ENCODE measurements at places on chromosomes 11 and 22. TPM values are rescaled to one million over a fixed set of nuclear protein-coding genes. Genes with fewer than 3 reads are reported as not detected.

GRCh38 chr22:44660051-44660830 lies 41.8 kb upstream of the PRR5 start:
- no peak overlapping the region for H3K27ac ChIP-seq
- peaks cover 4% of the 10 kb centered on the region for H3K27me3 ChIP-seq
- DNase-seq = no peak
- H3K4me3 ChIP-seq = no peak overlapping the region

GRCh38 chr11:125404811-125405790 lies 91.0 kb downstream of the FEZ1 start:
- H3K27ac ChIP-seq = peak overlapping the region; percentile 56
- H3K36me3 ChIP-seq = no peaks in the 10 kb centered on the region
- H3K27me3 ChIP-seq = peaks cover 26% of the 10 kb centered on the region

DNA sequence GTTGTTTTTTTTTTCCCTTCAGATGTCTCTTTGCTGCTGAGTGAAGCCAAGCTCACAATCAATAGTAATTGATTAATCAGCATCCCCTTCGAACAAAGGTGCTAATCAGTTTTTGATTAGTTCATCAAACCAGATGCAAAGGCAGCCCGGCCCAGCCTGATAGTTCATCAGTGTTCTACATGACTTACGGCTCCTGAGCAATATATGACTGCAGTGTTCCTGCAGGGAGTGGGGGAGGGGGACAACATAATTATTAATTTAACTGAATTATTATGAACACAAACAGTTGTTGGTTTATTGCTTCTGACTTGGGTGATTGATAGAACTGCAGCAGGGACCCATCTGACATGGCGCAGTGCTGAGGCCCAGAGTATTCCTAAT lies 315.3 kb downstream of the CADM1 start:
- no peak for DNase-seq
- no peaks in the 10 kb centered on the region for H3K4me1 ChIP-seq

The OR8A1 gene
- not detected for total RNA-seq

- DNase-seq = no peak
- H3K27ac ChIP-seq = peak within 1 kb of the TSS; percentile 87
- H3K4me1 ChIP-seq = peaks cover 33% of the 10 kb centered on the region
- no peaks in the 10 kb centered on the region for H3K36me3 ChIP-seq
- peak within 1 kb of the TSS; percentile 57 for H3K4me3 ChIP-seq
- peaks cover 26% of the 10 kb centered on the region for H3K27me3 ChIP-seq
These were observed at the start of gene MCAM for GRCh38 chr11:119316729-119317591. TSS of gene MCAM (minus strand) at chr11:119317130. CDS start at chr11:119317101, 29 bp downstream.

The TCF20 gene
- 47.4 TPM for total RNA-seq

- peaks cover 45% of the 10 kb centered on the region for H3K4me1 ChIP-seq
- no peak overlapping the region for H3K27ac ChIP-seq
- no peaks in the 10 kb centered on the region for H3K36me3 ChIP-seq
- no peak overlapping the region for H3K4me3 ChIP-seq
- H3K27me3 ChIP-seq = no peaks in the 10 kb centered on the region
These were observed 5.0 kb downstream of the TP53I11 start for GRCh38 chr11:44945666-44946065.

DNA sequence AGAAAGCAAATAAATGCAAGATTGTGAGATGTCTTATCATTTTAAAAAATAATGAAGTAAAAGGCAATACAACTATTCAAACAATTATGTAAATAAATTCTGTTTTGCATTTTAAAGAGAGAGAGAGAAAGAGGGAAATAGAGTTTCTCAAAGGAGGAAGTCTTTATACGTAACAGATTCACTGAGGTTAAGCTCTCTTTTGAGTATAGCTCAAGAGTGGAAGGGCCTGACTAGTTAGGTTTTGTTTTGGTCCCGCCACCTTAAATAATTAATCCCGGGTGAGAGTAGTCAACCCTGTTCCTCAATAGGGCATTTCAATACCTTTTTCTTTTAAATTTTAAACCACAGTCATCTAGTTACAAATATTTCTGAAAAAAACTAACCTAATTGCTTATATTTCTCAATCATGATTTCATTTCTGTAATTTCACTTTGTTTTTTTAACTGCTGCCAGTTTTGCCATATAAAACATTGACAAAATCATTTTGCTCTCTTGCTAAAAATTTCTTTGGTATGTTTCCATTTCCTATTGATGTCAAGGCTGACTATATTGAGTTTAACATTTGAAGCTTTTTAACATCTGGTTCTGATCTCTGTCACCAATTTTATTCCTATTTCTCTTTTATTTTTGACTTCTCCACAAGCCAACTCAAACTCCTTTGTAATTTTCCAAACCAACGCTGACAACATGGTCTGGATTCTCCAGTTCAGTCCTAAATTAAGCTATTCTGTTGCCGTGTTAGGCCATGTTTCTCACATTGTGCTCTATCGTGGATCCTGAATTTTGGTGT lies 10.3 kb downstream of the OR10D3 start:
- H3K27ac ChIP-seq = no peak overlapping the region
- no peak for DNase-seq
- H3K4me1 ChIP-seq = no peaks in the 10 kb centered on the region
- no peak overlapping the region for H3K4me3 ChIP-seq
- H3K27me3 ChIP-seq = no peaks in the 10 kb centered on the region

- H3K36me3 ChIP-seq = no peaks in the 10 kb centered on the region
- no peak overlapping the region for H3K27ac ChIP-seq
- no peaks in the 10 kb centered on the region for H3K4me1 ChIP-seq
- H3K4me3 ChIP-seq = no peak overlapping the region
- H3K27me3 ChIP-seq = no peaks in the 10 kb centered on the region
These were observed 137.0 kb upstream of the ANO3 start for GRCh38 chr11:26194881-26195280.

The PIWIL4 gene
- total RNA-seq = 2.9 TPM

The SORL1 gene
- total RNA-seq = 48.3 TPM

The MUC5B gene
- total RNA-seq = 1.2 TPM

The POU2AF2 gene
- not detected for total RNA-seq

The LDLRAD3 gene
- 7.9 TPM for total RNA-seq

The PRRG4 gene
- 12.6 TPM for total RNA-seq

- no peaks in the 10 kb centered on the region for H3K36me3 ChIP-seq
- peak; percentile 5 for DNase-seq
- no peaks in the 10 kb centered on the region for H3K4me1 ChIP-seq
- no peaks in the 10 kb centered on the region for H3K27me3 ChIP-seq
- H3K27ac ChIP-seq = no peak overlapping the region
These were observed 232.7 kb downstream of the DSCAML1 start for GRCh38 chr11:117564321-117564720.

DNA sequence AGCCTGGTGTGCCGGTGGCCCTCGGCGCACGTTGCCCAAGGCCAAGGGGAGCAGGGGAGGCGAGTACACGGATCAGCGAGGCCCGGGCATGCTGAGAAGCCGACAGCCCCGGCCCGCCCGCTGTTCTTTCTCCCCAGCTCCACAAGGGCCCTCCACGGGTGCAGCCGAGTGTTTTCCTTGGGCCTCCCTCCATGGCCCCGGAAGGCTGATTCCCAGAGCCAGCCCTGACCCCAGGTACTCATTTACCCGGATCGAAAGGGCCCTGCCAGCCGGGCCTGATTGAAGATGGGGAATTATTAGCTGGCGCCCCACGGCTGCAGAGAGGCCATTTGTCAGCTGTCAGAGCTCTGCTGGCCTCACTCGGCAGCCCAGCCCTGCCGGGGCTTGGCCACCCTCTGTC lies 53.1 kb downstream of the WNT7B start:
- peaks cover 5% of the 10 kb centered on the region for H3K27me3 ChIP-seq
- peak; percentile 80 for DNase-seq
- no peaks in the 10 kb centered on the region for H3K4me1 ChIP-seq
- H3K27ac ChIP-seq = no peak overlapping the region

- no peak overlapping the region for H3K4me3 ChIP-seq
- no peaks in the 10 kb centered on the region for H3K36me3 ChIP-seq
- peak; percentile 18 for DNase-seq
These were observed 4.0 kb upstream of the ALX4 start for GRCh38 chr11:44313761-44314489.

DNA sequence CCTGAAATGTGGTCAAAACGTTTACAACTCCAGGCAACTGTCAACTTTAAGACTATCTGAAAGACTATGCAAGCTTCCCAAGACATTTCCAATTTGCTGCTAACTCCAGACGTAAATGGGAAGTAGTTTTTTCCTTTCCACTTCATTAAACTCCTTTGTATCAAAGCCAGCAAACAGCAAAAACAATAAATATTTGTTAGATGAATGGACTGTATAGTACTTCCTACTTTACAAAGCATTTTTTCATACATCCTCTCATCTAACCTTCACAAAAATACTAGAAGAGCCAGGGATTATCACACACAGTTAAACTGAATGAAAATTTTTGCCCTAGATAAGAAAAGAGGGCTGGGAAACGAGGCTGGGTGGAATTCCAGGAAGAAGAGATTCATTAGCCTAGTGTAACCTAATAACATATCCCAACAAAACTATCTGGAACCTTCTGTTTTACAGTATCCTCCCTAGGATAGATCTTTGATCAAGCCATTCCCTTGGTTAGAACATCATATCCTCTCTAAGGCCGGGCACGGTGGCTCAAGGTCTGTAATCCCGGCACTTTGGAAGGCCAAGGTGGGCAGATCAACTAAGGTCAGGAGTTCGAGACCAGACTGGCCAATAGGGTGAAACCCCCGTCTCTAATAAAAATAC lies 10.4 kb downstream of the NUP98 start:
- no peak overlapping the region for H3K27ac ChIP-seq

Data from upper lobe of right lung (tissue), 1 donor.